ENCODE measurements at places on chromosomes 11 and 22. TPM values are rescaled to one million over a fixed set of nuclear protein-coding genes. Genes with fewer than 3 reads are reported as not detected.
A peak's percentile ranks its signal among the peaks of the same experiment; 100 is the strongest.

DNA sequence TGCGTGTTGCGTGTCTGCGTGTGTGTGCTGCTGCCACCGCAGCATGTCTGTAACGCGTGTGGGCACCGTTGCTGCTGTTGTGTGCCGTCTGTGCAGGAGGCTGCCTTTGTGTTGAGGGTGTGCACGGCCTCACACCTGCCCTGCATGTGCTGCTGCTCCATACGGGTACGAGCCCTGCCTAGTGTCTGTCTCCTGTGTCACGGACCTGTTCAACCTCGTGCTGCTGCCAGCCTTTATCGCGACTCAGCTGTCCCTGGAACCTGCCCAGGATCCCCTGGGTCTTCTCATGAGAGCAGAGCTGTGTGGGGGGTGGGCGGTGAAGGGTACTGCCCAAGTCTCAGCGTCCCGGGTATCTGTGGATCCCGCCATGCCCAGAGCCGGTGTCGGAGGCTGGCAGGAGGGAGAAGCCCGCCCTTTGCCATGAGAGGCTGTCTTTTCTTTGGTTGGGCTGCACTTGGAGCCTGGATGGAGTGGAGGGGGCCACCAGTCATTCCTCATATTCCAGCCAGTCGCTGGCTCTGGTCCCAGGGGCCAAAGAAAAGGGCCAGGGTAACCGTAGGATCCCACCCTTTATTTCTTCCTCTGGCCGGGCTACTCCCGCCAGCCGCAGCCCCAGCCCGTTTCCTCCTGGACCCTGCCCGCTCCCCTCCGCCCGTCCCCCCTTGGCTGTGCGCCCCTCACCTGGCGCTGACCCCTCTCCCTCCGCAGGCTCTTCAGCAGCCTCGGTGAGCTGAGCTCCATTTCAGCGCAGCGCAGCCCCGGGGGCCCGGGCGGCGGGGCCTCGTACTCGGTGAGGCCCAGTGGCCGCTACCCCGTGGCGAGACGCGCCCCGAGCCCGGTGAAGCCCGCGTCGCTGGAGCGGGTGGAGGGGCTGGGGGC lies 7.8 kb upstream of the ACR start:
- no peaks in the 10 kb centered on the region for H3K36me3 ChIP-seq
- peak; percentile 81 for DNase-seq
- no peak overlapping the region for H3K27ac ChIP-seq
- H3K27me3 ChIP-seq: peaks cover 15% of the 10 kb centered on the region
- no peaks in the 10 kb centered on the region for H3K4me1 ChIP-seq

Gene KRTAP5-8
- 0.36 TPM for total RNA-seq

Gene HEPN1
- total RNA-seq: not detected

DNA sequence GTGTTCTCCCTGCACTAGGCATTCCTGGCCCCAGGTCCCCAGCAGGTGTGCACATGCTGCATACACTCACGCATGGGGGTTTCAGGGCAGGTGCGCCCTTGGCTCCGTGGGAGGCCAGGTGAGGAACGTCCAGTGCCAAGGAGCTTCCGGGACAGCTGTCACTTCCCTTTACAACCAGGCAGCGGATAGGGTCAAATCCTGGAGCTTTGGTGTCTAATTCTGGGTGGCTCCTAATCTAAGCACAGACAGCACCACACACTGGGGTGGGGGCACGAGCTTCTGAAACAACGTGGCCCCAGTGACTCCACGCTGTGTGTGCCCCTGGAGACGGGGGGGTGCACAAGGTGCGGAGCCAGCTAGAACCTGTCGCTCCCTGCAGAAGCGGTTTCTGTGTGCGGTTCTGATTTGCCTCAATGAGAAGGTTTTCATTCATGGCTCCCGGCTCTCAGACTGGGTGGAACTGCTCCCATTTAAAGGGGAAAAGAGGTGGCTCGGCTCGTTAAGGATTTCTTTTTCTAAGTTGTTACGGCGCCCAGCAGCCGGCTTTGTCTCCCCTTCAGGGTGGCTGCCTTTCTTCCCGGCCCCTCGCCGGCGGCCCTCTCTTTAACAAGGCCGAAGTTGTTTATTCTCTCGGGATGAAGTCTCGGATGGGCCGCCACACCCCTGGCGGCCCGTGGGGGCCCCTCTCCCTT lies 5.0 kb downstream of the CCND1 start:
- H3K4me3 ChIP-seq: no peak overlapping the region
- no peak overlapping the region for H3K27ac ChIP-seq
